ENCODE measurements at places on chromosomes 13 and 19. TPM values are rescaled to one million over a fixed set of nuclear protein-coding genes. Genes with fewer than 3 reads are reported as not detected.
A peak's percentile ranks its signal among the peaks of the same experiment; 100 is the strongest.

DNA sequence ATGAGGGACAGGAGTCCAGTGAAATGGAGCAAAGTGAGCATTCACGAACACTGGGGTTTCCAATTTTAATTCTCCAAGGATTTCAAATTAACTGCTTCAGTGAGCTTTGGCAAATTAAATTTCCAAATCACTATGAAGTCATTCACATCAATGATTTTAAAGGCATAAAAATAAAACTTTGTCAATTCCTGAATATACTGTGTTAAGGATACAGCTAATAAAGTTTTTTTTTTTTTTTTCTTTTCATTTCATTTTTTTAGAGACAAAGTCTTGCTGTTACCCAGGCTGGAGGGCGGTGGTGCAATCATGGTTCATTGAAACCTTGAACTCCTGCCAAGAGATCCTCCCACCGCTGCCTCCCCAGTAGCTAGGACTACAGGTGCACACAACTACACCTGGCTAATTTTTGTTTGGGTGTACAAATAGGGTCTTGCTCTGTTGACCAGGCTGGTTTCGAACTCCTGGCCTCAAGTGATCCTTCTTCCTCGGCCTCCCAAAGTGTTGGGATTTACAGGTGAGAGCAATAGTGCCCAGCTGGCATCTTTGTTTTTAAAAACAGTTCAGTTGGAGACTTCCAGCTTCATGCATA is 21.9 kb downstream of the RBM26 start:
- H3K4me3 ChIP-seq, result no peak overlapping the region
- no peak for DNase-seq
- H3K27ac ChIP-seq, result no peak overlapping the region
- H3K4me1 ChIP-seq, result no peaks in the 10 kb centered on the region
- H3K27me3 ChIP-seq, result no peaks in the 10 kb centered on the region

The ZNF329 gene
- total RNA-seq, result 9.6 TPM

DNA sequence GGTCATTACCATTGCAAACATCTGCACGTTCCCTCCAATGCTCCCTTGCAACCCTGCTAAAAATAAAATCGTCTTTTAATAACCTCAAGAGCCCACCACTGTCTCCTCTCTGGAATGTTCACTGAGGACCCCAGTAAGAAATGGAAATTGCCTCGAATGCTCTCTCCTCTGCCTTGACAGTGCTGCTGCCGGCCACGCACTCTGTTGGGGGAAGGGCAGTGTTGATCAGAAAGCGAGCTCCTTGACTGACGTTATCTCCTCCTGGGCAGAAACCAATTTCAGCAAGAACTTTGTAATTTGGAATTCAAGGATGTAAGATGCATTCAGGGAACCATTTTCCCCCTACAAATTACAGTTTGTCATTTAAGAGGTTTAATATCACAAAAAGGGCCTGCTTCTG is 718.5 kb downstream of the UQCRFS1 start:
- H3K36me3 ChIP-seq, result no peaks in the 10 kb centered on the region
- no peak overlapping the region for H3K27ac ChIP-seq
- DNase-seq, result no peak
- no peaks in the 10 kb centered on the region for H3K27me3 ChIP-seq

- H3K36me3 ChIP-seq, result peaks cover 8% of the 10 kb centered on the region
- H3K4me1 ChIP-seq, result peaks cover 50% of the 10 kb centered on the region
- no peak for DNase-seq
- no peaks in the 10 kb centered on the region for H3K27me3 ChIP-seq
- H3K27ac ChIP-seq, result peak overlapping the region; percentile 79
- H3K4me3 ChIP-seq, result no peak overlapping the region
Observed at GRCh38 chr19:46759206-46759605, 13.0 kb upstream of the STRN4 start.

GRCh38 chr13:65508745-65509144 is 1721.4 kb downstream of the PCDH9 start:
- H3K4me3 ChIP-seq, result no peak overlapping the region
- no peak overlapping the region for H3K27ac ChIP-seq
- no peaks in the 10 kb centered on the region for H3K36me3 ChIP-seq
- no peaks in the 10 kb centered on the region for H3K27me3 ChIP-seq
- DNase-seq, result no peak
- no peaks in the 10 kb centered on the region for H3K4me1 ChIP-seq

- H3K27me3 ChIP-seq, result no peaks in the 10 kb centered on the region
- no peak overlapping the region for H3K4me3 ChIP-seq
- peaks cover 41% of the 10 kb centered on the region for H3K4me1 ChIP-seq
Observed at GRCh38 chr19:8212212-8212611, 3.0 kb downstream of the CERS4 start.

The SLC10A2 gene
- total RNA-seq, result not detected

The ZC3H4 gene
- total RNA-seq, result 21.9 TPM

DNA sequence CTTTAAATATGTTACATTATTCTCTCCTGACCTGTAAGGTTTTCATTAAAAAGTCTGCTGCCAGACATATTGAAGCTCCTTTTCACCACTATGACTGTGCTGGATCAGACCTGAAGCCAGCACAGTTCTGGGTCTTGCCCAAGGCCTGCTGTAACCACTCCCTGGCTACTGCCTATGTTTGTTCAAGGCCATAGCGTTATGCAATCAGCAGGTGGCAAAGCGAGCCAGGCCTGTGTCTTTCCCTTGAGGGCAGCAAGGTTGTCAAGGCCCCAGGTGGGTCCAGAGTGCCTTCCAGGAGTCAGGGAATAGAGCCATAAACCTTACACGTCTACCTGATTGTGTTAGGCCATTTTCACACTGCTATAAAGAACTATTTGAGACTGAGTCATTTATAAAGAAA is 496.8 kb upstream of the PCDH9 start:
- no peak for DNase-seq
- no peaks in the 10 kb centered on the region for H3K36me3 ChIP-seq
- no peaks in the 10 kb centered on the region for H3K4me1 ChIP-seq
- no peak overlapping the region for H3K4me3 ChIP-seq

The RDH8 gene
- not detected for total RNA-seq

DNA sequence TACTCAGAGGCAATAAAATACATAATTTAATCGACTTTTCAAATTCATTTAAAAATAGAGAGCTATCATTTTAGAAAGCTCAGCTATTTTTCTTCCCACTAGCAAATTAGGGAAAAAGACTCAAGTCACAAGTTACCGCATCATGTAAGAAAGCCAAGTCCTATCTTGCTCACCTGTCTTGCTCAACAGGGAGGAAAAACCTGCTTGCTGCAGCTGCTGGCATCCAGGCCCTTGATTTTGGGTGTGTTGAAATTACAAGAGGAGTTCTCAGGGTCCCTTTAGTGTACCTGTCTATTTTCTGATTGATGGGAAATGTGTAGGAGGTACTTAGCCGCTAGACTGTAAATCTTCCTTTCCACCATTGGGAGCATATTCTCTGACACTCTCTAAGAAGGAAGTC is 22.2 kb downstream of the SLC10A2 start:
- no peak overlapping the region for H3K4me3 ChIP-seq
- H3K4me1 ChIP-seq, result no peaks in the 10 kb centered on the region
- no peak overlapping the region for H3K27ac ChIP-seq
- H3K36me3 ChIP-seq, result no peaks in the 10 kb centered on the region
- H3K27me3 ChIP-seq, result no peaks in the 10 kb centered on the region

The SEMA6B gene
- total RNA-seq, result 8.3 TPM

GRCh38 chr13:41558781-41559560 is 101.6 kb downstream of the RGCC start:
- peaks cover 31% of the 10 kb centered on the region for H3K4me1 ChIP-seq
- H3K27me3 ChIP-seq, result no peaks in the 10 kb centered on the region
- no peak overlapping the region for H3K4me3 ChIP-seq
- no peak overlapping the region for H3K27ac ChIP-seq
- no peak for DNase-seq

- no peaks in the 10 kb centered on the region for H3K27me3 ChIP-seq
- H3K27ac ChIP-seq, result no peak overlapping the region
- no peak for DNase-seq
- H3K4me1 ChIP-seq, result no peaks in the 10 kb centered on the region
- no peak overlapping the region for H3K4me3 ChIP-seq
Observed at GRCh38 chr13:21287331-21287907, 111.0 kb downstream of the MRPL57 start.

- no peaks in the 10 kb centered on the region for H3K36me3 ChIP-seq
- no peaks in the 10 kb centered on the region for H3K27me3 ChIP-seq
Observed at GRCh38 chr19:30361107-30361447, 11.1 kb upstream of the ZNF536 start.

- peaks cover 18% of the 10 kb centered on the region for H3K4me1 ChIP-seq
- DNase-seq, result no peak
- peak overlapping the region; percentile 95 for H3K27ac ChIP-seq
- H3K4me3 ChIP-seq, result peak overlapping the region; percentile 77
- H3K27me3 ChIP-seq, result no peaks in the 10 kb centered on the region
Observed at GRCh38 chr13:42039457-42039945, 8.9 kb upstream of the DGKH start.

DNA sequence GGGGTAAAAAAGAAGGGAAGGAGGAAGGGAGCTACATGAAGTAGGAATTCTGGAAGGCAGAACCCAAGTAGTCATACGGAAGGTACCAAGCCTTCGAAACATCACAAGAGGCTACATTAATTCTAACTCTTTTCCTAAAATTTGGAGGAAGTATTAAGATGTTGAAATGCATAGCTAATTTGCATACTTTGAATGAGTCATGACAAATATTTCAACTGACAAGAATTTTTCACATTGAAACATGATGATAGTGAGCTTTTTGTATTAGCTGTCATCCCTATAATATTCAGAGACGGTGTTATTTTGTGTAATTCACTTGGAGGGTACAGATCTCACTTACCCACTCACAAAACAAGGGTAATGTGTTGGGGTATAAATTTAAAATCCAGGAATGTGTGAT is 9.1 kb upstream of the ACOD1 start:
- no peak overlapping the region for H3K27ac ChIP-seq
- no peaks in the 10 kb centered on the region for H3K36me3 ChIP-seq
- no peak overlapping the region for H3K4me3 ChIP-seq
- no peaks in the 10 kb centered on the region for H3K4me1 ChIP-seq

- H3K27me3 ChIP-seq, result no peaks in the 10 kb centered on the region
- H3K4me1 ChIP-seq, result no peaks in the 10 kb centered on the region
- no peak overlapping the region for H3K4me3 ChIP-seq
- DNase-seq, result no peak
Observed at GRCh38 chr19:49605605-49606004, 14.6 kb downstream of the PRR12 start.

The PRX gene
- total RNA-seq, result 3.2 TPM

DNA sequence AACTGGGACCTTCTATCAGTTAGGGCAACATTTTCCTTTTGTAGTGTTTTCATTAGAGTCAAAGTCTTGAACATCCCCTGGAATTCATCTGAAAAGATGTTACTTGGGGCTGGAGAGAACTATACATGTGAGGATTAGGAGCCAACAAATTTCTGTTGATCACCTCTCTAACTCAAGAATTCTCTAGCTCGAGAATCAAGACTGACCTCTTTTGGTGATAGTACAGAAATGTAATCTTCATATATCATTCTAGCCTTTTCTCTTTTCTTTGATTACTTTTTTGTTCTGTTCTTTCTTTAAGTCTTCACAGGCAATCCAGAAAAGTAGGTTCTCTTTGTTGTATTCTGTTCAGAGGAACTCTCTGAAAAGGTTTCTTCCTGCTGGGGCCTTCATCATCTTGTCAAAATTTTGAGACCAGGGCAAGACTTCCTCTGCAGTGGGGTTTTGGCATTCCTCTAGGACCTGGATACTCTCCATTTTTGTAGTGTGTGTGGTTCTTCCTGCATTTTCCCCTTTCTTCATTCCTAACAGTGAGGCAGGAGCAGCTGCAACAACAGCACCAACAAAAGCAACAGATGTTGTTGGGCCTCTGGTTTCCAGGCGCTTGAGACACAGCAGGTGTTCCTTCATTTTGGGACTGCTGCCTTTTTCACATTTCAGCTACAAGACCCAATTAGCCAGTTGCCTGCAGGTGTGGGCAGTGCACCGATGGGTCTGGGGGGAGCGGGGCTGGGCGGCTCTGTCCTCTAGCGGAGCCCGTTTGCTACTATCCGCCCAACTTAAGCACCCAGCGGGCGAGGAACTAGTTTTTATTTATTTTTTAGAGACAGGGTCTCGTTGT is 26.2 kb downstream of the ELF1 start:
- peaks cover 61% of the 10 kb centered on the region for H3K4me1 ChIP-seq
- H3K4me3 ChIP-seq, result no peak overlapping the region
- H3K36me3 ChIP-seq, result no peaks in the 10 kb centered on the region

The TMEM150B gene
- not detected for total RNA-seq

The PIH1D1 gene
- total RNA-seq, result 96.3 TPM

DNA sequence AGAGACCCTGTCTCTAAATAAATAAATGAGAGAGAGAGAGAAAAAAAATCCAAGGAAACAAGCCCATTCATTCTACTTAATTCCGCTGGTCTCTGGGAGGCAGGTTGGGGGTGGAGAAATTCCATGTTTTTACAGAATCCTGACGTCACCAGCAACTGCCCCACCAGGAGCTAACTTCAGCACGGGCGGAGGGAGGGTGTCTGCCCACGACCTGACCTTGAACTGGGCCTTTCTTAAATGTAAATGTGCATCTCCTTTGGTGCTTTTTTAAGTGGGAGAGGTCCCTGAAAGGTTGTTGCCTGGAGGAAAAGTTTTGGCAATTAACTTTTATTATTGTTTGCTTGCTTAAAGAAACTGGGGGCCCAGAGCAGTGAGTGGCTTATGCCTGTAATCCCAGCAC is 15.5 kb downstream of the KLF2 start:
- no peak overlapping the region for H3K4me3 ChIP-seq
- no peaks in the 10 kb centered on the region for H3K27me3 ChIP-seq
- no peak for DNase-seq
- H3K27ac ChIP-seq, result no peak overlapping the region
- H3K36me3 ChIP-seq, result no peaks in the 10 kb centered on the region

DNA sequence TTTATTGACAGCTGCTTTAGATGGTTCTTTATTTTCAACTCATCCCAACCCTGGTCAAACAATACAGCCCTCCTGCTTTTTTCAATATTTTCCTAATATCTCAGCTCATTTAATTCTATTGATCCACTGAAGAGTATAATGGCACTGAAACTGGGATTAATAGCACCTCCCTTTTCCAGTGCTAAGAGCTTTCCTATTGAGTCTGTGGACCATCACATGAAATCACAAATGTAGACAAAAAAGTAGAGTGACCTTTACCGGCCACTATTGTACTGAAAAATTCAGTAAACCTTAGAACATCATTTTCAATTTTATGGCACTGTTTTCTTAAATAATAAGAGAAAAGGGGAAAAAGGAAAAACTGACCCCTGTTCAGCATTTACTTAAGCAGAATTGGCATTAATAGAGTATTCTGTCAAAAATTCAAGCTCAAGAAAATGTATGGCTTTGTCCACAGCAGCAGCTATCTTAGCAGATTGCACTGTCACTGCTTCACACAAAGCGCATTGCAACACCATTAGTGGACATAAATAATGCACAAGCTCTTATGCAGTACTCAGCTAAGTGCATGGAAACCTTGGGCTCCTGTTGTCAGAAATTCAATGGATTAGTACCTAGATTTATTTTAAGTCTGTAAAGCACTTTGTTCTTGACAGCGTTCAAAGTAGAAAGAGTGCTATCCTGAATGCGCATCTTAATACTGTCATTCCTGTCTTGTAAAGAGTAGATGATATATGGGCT is 851.0 kb upstream of the KLHL1 start:
- no peak for DNase-seq
- H3K4me1 ChIP-seq, result no peaks in the 10 kb centered on the region
- no peaks in the 10 kb centered on the region for H3K27me3 ChIP-seq
- H3K36me3 ChIP-seq, result no peaks in the 10 kb centered on the region

The MED16 gene
- total RNA-seq, result 46.9 TPM

All from vagina (tissue), 2 donors.